OCI-LY7 (cell line): ENCODE measurements at places on chromosomes 1 and 21. TPM values are rescaled to one million over a fixed set of nuclear protein-coding genes. Genes with fewer than 3 reads are reported as not detected.

Gene GNAT2
- total RNA-seq, result 1.3 and 2.0 TPM in 2 replicates

Gene ITLN1
- not detected in 2 replicates for total RNA-seq

Gene CSDE1
- total RNA-seq, result 426 and 456 TPM in 2 replicates

Gene SFN
- 1.8 and 3.9 TPM in 2 replicates for total RNA-seq

Gene LCE1A
- total RNA-seq, result not detected in 2 replicates

Gene KRTAP21-2
- total RNA-seq, result not detected in 2 replicates
